ENCODE measurements at places on chromosomes 16 and 17.

GRCh38 chr16:49738832-49739231, 117.1 kb downstream of the ZNF423 start:
- no peak for DNase-seq

DNA sequence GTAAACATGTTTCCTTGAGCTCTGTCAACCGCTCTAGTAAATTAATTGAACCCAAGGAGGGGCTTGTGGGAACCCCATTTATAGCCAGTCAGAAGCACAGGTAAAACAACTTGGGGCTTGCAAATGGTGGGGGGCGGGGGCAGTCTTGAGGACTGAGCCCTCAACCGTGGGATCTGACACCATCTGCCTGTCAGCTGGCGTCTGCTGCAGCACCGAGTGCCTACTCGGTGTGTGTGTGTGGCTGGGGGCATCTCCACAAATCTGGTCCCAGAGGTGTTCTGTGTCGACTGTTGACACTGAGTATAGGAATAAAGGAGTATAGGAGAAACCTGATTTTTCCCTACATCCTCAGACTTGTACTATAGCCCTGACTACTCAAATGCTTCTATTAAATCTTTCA, 20.6 kb downstream of the CREBBP start:
- DNase-seq: no peak

GRCh38 chr17:81436294-81436849, 41.1 kb downstream of the BAHCC1 start:
- no peak for DNase-seq

- DNase-seq: no peak
Observed at GRCh38 chr16:12498077-12498476, 305.6 kb downstream of the CPPED1 start.

DNA sequence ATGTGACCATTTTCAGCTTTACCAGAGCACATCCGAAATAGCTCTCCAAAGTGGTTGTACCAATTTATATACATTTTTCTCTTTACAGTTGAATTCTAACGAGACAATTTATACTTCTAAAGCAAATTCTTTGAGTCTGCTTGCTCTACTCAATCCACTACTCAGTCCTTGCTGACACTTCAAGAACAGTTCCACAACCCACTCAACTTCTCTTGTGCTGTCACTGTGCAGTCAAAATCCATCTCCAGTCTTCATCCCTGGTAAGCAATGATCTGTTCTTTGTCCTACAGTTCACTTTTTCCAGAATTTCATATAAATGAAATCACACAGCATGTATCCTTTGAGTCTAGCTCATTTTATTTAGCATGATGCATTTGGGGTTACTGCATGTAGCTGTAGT, 30.6 kb downstream of the NETO2 start:
- no peak for DNase-seq

GRCh38 chr17:51351890-51352289, 91.5 kb downstream of the UTP18 start:
- no peak for DNase-seq

DNA sequence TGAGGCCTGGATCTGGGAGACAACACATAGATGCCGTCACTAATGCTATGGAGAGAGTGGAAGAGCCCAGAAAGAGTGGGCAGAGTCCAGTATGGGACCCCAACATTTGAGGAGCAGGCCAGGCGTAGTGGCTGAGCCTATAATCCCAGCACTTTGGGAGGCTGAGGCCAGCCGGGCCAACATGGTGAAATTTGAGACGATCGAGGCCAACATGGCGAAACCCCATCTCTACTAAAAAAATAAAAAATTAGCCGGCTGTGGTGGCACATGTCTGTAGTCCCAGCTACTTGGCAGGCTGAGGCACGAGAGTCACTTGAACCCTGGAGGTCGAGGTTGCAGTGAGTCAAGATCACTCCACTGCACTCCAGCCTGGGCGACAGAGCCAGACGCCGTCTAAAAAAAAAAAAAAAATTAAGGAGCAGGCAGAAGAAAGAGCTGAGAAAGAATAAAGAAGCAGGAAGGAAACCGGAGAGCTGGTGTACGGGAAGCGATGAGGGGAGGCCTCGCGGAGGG, 6.0 kb upstream of the DNAI2 start:
- no peak for DNase-seq

DNA sequence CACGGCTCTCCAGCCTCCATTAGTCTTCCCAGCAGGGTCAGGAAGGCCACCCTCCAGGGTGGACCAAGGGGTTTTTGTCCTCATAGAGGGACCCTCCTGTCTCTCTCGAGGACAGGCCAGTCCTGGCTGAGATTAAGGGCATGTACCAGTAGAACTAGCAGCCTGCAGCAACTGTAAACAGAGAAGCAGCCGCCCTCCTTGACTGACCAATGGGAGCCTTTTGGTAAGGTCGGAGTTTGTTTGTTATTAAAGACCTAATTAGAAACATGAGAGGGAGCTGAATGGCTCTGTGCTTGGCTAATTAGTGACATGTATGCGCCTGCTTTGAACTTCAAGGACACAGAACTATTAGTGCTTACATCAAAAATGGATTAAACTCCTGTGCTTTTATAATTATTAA, 80.0 kb downstream of the CCDC182 start:
- DNase-seq: no peak

Data from iPS DF 19.7 (cell line).